ENCODE measurements at places on chromosomes 3 and 15.

- no peak for DNase-seq
Measured at GRCh38 chr15:67723294-67724024, 101.8 kb upstream of the SKOR1 start.

DNA sequence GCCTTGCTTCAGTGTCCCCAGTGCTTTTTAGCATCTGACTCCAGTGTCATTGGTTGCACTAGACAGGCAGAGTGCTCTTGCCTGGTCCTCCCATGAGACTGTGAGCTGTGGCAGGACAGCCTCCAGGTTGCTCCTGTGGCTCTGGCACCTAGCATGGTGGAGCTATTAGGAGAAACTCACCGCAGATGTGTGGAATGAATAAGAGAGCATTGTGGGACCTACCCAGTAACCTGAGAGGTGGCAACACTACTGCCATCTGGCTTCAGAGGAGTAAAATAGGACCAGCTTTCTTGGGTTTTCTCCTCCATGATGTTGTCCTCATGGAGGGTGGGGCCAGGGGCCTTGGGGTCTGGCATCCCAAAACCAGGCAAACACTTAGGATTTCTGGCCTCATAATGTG lies 183.6 kb downstream of the EPHB1 start:
- DNase-seq = no peak

- DNase-seq = peak; percentile 44
Measured at GRCh38 chr3:14369675-14370669, 32.4 kb upstream of the SLC6A6 start.

DNA sequence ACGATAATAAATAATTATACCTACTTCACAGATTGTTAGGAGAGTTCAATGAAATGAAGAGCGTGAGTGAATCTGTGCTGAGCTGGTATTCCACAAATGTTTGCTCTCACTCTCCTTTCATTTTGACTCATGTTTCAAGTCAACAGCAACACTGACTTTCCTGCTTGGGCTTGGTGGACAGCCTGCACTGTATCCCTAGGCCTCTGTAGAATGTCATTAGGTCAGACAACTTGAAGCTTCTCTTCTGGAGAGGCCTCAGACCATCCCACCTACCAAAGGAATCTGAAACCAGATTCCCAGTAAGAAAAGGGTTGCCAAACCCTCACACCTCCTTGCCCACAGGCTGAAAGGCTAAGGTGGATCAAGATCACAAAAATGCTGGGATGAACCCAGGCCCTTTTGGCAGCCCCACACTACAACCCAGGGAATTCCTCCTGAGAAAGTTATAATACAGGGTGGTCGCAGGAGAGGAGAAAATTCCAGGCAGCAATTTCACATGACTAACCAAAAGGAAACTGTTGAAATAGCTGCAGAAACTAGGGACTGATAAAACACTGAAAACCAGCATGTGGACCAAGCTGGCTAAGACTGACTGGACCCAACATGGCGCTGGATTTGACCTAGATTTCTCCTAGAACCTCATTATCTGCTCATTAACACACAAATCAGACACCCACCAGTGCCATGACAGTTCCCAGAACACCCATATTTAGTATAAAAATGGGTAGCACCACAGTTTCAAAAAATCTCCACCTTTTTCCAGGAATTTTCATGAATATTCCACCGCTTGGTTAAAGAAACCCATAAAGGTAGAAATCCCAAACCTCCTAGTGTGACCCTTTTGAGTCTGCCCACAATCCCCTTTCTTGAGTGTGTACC lies 57.0 kb upstream of the ZNF148 start:
- no peak for DNase-seq

DNA sequence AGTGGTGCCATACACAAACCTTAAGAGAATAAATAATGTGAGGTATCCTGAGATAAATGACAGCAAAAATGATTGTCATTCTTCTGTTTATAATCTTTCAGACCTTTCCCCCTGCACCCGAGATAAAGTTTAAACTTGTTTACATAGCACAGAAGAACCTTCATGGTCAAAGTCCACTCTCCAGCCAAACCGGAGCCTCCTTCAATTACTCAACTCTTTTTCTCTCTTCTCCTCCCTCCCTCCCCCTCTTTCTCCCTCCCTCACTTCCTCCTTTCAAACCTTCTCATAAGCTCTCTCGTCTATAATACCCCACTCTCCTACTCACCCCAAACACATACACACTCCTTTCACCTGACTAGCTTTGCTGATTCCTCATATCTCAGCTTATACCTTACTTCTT lies 198.9 kb downstream of the EFHB start:
- DNase-seq = no peak

- peak; percentile 92 for DNase-seq
Measured at GRCh38 chr3:69212411-69213160, 90.2 kb upstream of the LMOD3 start.

Measured in mammary epithelial cell (primary cell).